Activated CD8-positive, alpha-beta memory T cell treated with anti-CD3 and anti-CD28 coated beads for 4 hours (primary cell): ENCODE measurements at places on chromosomes 3 and 15.
A peak's percentile ranks its signal among the peaks of the same experiment; 100 is the strongest.

GRCh38 chr15:65361708-65362459 is 15.9 kb downstream of the IGDCC3 start:
- DNase-seq: no peak

GRCh38 chr3:188187053-188187452 is 33.1 kb downstream of the LPP start:
- DNase-seq: no peak

GRCh38 chr3:195003006-195003892 is 267.7 kb downstream of the XXYLT1 start:
- DNase-seq: no peak

GRCh38 chr3:34882764-34883163 is 756.6 kb upstream of the ARPP21 start:
- no peak for DNase-seq

- DNase-seq: no peak
Measured at GRCh38 chr15:78675617-78676360, 34.8 kb upstream of the CHRNB4 start.

GRCh38 chr15:83446417-83446816 is 724 bp upstream of the SH3GL3 start:
- DNase-seq: no peak

GRCh38 chr3:33331414-33331813 is 54.2 kb downstream of the FBXL2 start:
- no peak for DNase-seq

DNA sequence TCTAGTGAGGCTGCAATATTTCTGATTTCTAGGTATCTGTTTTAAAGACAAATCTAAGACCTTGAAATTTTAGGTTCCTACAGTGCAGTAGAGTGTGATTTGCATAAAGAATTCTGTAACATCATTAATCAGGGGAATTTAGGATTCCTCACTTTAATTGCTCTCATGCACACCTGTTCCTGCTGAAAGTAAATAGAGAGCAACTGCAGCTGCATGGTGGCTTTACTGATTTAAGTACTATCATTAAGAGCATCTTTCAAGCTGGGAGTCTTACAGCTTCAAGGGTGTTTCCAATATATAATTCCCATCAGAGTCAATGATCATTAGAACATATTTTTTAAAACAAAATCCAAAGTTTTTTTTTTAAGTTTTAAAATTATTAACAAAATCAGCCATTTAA is 36.0 kb upstream of the C3orf70 start:
- DNase-seq: no peak

DNA sequence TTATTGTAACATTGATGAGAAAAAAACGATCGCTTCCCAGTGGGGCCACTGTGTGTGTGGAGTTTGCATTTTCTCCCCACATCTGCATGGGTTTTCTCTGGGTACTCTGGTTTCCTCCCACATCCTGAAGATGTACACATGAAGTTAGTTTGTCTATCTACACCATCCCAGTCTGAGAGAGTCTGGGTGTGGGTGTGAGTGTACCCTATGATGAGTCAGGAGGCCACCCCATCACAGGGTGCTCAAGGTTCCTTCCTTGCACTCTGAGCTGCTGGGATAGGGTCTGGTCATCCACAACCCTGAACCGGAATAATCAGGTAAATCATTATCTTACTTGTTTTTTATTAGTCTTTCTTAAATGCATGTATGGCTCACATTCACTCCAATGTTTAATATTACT is 457.1 kb downstream of the NTRK3 start:
- DNase-seq: no peak

DNA sequence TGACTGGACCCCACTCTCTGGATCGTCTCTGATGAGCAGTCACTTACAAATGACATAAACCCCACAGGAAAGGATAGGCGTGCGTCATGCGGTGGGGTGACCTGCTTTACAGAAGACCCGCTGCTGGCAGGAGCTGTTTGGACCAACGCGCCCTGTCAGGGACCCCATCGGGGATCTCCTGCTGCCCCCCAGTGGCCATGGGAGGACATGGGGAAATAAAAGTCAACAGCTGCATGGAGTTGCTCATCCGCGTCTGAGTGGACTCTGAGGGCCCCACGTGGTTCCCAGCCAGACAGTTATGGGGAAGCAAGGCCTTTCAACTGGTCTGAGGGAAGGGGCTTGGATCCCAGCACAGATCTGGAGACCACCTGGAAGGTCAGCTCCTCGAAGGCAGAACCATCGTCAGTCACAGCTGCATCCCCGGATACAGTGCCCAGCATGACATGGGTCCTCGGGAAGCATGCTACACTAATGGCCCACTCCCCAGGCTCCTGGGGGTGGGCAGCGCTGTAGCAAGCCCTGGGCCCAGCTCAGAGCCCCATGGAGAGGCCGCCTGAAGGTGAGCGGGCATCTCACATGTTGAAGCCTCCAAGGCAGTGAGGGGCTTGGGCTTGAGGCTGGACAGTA is 32.1 kb downstream of the PTH1R start:
- peak; percentile 58 for DNase-seq

DNA sequence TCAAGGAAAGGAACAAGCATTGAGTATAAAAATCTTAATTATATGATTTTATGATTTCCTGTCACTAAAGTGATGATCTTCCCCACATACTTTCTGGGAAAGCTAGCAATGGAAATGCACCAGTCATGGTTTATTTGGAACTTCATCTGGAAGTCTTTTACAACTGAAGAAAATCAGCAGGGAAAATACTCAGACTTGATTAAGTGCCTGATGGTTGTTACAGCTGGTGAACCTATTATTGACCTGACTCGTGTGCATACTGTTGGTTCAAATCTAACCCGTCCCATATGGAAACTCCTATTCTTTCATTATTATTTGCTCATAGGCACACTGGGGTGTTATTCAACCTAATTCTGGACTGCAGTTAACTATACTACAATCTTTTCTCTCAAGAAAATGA is 701.8 kb upstream of the CCDC54 start:
- DNase-seq: no peak

DNA sequence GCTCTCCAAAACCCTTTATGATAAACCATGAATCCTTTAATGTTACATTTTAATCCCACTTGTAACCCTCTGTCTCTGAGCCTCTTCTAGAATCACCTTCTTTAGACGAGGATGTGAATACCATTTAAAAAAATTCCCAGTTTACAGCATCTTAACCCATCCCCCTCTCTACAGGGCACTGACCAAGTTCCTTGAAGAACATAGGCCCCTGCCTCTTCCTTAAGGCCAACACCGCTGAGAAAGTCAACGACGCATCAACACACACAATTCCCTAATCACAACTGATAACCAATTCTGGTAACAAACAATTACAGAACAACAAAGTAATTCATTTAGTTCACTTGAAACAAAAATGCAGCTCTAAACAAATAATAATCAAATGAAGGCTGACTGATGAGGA is 130.3 kb downstream of the DLG1 start:
- no peak for DNase-seq

GRCh38 chr3:58135712-58136543 is 74.8 kb downstream of the DNASE1L3 start:
- no peak for DNase-seq

GRCh38 chr3:121574449-121574848 is 6.7 kb downstream of the ARGFX start:
- DNase-seq: no peak
